ENCODE measurements at places on chromosomes 13 and 19.

- DNase-seq: no peak
Observed at GRCh38 chr19:10450191-10450852, 30.0 kb downstream of the PDE4A start.

DNA sequence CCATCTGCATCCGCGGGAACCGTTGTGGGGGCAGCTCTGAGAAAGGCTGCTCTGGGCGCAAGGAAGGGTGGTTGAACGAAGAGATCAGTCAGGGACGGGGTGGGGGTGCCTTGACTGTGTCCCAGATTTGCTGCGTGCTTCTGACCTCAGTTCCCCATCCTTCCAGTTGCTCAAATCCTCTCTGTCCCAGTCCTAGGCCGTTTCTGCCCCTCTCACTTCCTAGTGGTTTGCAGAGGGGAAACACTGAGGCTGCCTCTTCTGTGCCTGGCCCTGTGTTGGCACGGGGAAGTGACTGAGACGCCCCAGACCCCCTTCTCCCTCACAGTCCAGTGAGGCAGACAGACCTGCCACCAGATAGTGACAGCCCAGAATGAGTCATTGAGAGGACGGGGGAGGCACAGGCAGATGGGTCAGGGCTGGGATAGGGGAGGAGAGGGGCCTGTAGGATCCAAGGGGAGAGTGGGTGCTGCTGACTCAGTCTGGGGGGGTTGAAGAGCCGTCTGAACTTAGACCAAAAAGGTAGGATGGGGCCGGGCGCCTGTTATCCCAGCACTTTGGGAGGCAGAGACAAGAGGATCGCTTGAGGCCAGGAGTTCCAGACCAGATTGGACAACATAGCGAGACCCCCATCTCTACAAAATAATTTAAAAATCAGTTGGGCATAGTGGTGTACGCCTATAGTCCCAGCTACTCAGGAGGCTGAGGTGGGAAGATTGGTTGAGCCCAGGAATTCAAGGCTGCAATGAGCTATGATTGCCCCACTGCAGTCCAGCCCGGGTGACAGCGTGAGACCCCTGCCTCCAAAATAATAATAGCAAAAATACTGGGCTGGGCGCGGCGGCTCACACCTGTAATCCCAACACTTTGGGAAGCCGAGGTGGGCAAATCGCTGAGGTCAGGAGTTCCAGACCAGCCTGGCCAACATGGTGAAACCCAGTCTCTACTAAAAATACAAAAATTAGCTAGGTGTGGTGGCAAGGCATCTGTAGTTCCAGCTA, 26.5 kb downstream of the NUMBL start:
- DNase-seq: no peak

GRCh38 chr13:65592731-65593130, 1637.4 kb downstream of the PCDH9 start:
- DNase-seq: no peak

GRCh38 chr13:43792076-43792881, 5.5 kb upstream of the ENOX1 start:
- DNase-seq: peak; percentile 82

GRCh38 chr13:85508683-85509329, 290.4 kb downstream of the SLITRK6 start:
- no peak for DNase-seq

DNA sequence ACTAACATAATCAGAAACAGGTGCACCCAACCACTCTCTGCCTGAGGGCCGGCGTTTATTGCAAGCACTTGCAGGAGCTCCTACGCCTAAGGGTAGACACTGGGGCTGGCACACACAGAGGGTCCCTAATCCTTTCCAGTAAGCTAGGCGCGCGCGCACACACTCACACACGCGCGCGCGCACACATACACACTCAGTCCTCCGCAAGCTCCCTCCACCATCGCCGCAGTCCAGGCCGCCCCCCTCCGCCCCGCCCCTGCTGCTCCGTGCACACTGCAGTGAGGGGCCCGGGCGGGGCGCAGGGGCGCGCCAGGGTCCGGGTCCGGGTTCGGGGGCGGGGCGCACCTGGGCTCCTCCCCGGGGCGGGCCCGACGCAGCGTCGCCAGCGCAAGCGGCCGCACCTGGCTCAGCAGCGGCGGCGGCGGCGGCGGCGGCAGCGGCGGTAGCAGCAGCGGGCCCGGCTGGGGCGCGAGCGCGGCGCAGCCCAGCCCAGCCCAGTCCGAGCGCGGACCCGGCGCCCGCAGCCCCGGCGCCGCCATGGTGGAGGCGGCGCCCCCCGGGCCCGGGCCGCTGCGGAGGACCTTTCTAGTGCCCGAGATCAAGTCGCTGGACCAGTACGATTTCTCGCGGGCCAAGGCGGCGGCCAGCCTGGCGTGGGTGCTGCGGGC, at the start of gene CAMSAP3:
TSS of gene CAMSAP3 (plus strand) at position 398 of the 668 bp plus-strand sequence. CDS start at position 538, 140 bp downstream.
- DNase-seq: no peak

DNA sequence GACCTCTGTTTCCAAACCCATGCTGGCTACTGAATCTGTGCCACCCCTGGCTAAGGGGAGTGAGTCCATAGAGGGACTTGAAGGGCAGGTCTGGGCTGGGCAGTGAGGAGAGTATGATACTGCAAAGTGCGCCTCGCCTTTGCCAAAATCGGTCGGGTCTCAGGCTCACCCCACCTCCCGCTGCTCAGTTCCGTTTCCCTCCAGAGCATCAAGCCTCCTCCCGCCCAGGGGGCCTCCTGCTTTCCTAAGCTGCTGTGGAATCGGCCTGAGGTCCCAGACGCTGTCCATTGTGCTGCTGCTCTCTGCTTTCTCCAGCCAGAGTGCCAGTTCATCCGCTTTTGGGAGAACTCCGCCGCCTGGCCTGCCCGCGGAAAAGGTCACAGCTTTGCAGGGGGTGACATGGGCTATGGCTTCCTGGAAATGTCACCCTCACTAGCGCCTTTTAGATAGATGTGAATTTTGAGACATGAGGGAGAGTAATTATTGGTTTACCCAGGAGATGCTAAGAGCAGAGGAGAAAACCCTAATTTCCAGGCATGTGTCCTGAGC, 1418.4 kb downstream of the UQCRFS1 start:
- DNase-seq: no peak

- no peak for DNase-seq
Observed at GRCh38 chr13:79311386-79311785, 94.7 kb downstream of the RBM26 start.

DNA sequence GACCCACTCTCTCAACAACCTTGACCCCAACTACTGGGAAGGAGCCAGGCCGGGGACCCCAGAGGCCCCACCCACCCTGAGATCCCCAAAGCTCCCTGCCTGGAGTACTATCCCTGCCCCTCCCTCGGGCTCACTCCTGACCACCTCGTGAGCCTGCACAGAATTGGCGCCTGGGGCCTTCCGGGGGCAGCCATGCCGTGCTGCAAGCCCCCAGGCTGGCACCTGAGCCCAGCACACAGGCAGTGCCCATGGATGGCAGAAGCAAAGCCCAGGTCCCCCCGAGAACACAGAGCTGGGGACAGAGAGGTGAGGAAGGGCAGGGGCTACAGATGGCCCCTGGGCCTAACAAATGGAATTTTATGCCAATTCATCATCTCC, 13.9 kb downstream of the LSM4 start:
- no peak for DNase-seq

- peak; percentile 96 for DNase-seq
Observed at GRCh38 chr19:39372047-39372802, 18.7 kb downstream of the PAF1 start.

- no peak for DNase-seq
Observed at GRCh38 chr13:27643334-27644132, 21.8 kb downstream of the POLR1D start.

DNA sequence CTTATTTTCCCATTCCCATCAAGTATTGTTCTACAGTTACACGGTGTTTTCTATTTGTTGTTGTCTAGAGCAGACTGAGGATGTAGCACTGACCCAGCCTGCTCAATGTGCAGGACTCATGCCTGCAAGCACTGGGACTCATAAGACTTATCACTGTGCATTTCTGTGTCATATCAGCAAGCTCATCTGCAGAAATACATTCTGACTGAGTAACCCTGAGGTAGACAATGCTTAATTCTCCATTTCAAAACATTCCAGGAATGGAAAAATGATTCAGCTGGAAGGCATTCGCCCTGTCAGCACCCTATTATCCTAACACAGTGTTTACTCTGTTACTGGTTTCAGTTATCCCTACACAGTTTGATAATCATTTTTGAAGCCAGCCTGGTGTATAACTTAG, 2506.4 kb downstream of the PCDH9 start:
- peak; percentile 72 for DNase-seq

DNA sequence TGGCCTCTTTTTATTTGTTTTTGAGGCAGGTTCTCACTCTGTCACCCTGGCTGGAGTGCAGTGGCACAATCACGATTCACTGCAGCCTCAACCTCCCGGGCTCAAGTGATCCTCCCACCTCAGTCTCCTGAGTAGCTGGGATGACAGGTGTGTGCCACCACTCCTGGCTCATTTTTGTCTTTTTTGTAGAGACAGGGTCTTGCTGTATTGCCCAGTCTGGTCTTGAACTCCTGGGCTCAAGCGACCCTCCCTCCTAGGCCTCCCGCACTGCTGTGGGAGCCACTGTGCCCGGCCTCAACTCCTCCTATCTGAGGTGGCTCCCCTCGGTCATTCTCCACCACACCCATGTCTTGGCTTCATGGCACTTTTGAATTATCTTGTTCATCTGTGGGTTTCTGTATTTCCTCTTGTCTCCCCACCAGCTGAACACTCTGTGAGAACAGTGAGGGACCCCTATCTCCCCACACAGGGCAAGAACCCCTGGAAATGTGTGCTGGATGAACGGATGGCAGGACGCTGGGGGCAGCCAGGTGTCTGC, 7.9 kb downstream of the CKM start:
- DNase-seq: no peak

DNA sequence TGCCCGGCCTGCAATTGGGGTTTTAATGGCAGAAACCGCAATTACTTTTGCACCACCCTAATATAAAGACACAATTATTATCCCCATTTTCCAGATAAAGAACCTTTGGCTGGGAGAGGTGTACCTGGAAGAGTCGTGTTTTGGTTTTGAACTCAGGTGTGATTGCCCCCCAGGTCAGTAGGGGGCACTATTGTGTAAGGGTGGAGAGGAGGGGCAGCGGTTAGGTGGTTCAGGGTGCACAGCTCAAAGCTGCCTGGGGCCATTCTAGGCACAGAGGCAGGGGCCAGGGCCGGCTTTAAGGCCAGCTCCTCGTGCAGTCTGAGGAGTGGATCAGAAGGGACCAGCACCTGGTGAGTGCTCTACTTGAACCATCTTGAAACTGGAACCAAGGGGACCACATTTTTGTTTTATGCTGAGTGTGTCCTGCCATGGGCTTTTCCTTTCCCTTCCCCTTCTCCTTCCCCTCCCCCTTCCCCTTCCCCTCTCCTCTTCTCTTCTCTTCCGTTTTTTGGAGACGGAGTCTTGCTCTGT, 5.8 kb upstream of the FCGRT start:
- DNase-seq: no peak

GRCh38 chr13:43295321-43295720, 271.9 kb downstream of the DNAJC15 start:
- no peak for DNase-seq

DNA sequence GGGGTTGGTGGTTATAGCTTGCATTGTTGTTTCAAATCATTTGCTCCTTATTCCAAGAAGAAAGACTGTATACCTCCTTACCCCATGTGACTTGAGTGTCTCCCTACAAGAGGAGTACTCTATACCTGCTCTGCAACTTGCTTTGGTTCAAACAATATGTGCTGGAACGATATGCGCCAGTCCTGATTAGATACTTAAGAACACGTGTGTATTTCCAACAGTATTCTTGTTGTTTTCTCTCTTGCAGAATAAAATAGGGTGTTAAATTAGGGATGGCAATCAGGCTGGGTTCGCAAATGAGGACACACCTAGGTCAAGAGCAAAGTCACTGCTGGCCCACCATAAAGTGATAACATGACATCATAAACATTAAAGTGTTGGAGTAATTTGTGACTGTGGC, 895.0 kb upstream of the SLITRK1 start:
- no peak for DNase-seq

- DNase-seq: no peak
Observed at GRCh38 chr19:10471909-10472308, 31.2 kb downstream of the KEAP1 start.

GRCh38 chr13:112768795-112769481, 79.1 kb downstream of the ATP11A start:
- no peak for DNase-seq

GRCh38 chr19:2922987-2923386, 21.8 kb downstream of the ZNF77 start:
- no peak for DNase-seq

GRCh38 chr13:69970520-69970919, 137.1 kb upstream of the ATXN8OS start:
- DNase-seq: no peak

- no peak for DNase-seq
Observed at GRCh38 chr19:43430142-43430710, 15.5 kb downstream of the TEX101 start.

DNA sequence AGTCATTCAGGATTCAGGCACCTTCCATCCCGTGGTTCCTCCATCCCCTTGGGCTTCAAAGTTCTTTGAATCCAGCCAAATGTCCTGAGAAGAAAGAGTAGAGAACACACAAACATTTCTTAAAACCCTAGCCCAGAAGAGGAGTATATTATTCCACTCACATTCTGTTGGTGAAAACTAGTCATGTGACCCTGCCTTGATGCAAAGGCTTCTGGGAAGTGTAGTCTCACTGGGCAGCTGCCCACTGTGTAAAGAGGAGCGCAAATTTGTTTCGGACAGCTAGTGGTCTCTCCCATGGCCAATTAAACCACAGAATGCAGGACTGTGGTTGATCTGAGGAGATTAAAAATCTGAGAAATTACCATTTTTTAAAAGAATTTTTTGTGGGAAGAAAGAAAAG, 304.4 kb downstream of the SUCLA2 start:
- DNase-seq: no peak

DNA sequence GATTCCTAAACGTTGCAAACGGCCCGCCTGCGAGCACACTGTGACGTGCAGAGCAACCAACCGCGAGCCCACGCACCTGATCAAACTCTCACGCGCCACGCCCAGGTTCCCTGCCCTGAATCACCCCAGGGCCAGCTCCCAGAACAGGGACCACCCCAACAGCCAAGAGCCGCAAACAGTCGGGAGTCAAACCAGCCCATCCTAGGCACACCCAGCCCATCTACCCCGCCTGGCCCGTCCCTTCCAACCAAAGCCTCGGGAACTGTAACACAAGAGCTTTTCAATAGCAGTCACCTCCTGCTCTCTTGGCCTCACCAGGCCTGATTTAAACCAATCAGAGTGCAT, 8.9 kb downstream of the PIP5K1C start:
- DNase-seq: no peak

GRCh38 chr13:113800576-113800926, 41.5 kb downstream of the TMEM255B start:
- no peak for DNase-seq

DNA sequence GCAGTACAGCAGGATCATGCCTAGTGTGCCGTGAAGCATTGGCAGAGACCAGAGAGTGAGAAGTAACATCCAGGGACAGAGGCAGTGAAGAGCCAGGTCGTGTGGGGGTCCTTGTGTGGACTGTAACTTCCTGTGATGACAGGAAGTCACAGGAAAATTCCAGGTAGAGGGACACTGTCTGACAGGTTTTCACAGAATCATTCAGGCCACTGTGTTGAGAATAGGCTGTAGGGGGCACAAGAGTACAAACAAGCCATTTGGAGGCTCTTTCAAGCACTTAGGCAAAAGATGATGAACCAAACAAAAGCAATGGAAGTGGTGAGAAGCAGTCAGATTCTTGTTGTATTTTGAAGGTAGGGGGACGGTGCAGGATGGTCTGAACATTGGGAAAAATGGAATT, 46.4 kb downstream of the N4BP2L1 start:
- peak; percentile 11 for DNase-seq

GRCh38 chr13:49669735-49670309, 21.5 kb downstream of the EBPL start:
- DNase-seq: peak; percentile 66
